ENCODE measurements at places on chromosomes 7 and 10.

DNA sequence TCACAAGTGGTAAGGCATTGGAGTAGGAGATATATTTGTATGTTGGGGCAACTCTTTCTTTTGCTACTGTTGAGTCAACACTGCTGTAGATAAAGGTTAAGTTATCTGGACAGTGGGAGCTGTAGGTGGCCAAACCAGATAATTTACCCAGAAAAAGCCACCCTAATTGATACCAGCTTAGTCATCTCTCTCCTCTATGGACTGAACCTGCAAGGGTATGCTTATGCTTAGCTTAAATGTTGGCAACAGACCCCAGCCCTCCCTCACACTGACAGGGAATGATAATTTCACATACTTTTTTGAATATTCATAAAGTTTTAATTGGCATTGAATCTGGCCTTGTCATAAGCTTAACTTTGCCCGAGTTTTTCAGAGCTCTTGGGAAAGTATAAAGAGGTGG is 66.3 kb downstream of the CREB5 start:
- H3K27ac ChIP-seq, result no peak overlapping the region
- H3K36me3 ChIP-seq, result no peaks in the 10 kb centered on the region
- no peaks in the 10 kb centered on the region for H3K27me3 ChIP-seq
- DNase-seq, result no peak
- H3K4me1 ChIP-seq, result peaks cover 39% of the 10 kb centered on the region

- peaks cover 4% of the 10 kb centered on the region for H3K4me1 ChIP-seq
- no peak overlapping the region for H3K27ac ChIP-seq
- no peak for DNase-seq
- no peaks in the 10 kb centered on the region for H3K36me3 ChIP-seq
These were observed 363.3 kb downstream of the ARL4A start for GRCh38 chr7:13050703-13051102.

DNA sequence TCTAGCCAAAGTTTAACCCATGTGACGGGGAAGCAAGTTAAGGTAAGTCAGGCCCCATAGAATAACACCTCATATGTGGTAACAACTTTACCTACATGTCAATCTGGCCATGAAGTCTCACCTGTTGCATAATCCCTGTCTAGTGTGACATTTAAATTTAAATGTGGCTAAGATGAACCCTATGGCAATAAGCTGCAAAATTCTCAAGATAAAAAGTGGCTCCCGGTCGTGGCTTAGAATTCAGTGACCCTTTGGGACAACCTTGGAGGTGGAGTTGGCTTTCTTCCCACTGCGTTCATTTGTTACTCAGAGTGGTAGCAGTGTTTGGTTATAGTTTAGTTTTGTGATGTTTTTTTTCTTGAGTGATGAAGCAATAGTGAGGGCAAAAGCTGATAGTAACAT is 90.6 kb downstream of the ARID5B start:
- DNase-seq, result no peak
- peak overlapping the region; percentile 84 for H3K27ac ChIP-seq
- peaks cover 68% of the 10 kb centered on the region for H3K4me1 ChIP-seq
- H3K4me3 ChIP-seq, result no peak overlapping the region

GRCh38 chr7:47884675-47885074 is 63.6 kb downstream of the PKD1L1 start:
- no peak overlapping the region for H3K27ac ChIP-seq
- H3K36me3 ChIP-seq, result no peaks in the 10 kb centered on the region
- no peak for DNase-seq
- H3K4me1 ChIP-seq, result peaks cover 9% of the 10 kb centered on the region
- H3K4me3 ChIP-seq, result no peak overlapping the region
- H3K27me3 ChIP-seq, result no peaks in the 10 kb centered on the region
